ENCODE measurements at places on chromosomes 2 and 18. TPM values are rescaled to one million over a fixed set of nuclear protein-coding genes. Genes with fewer than 3 reads are reported as not detected.

The ACOXL gene
- not detected for polyA plus RNA-seq

The SIX2 gene
- 1.9 TPM for polyA plus RNA-seq

The RAD51AP2 gene
- 0.15 TPM for polyA plus RNA-seq

The STON1 gene
- polyA plus RNA-seq = 2.2 TPM

The CD302 gene
- polyA plus RNA-seq = 5.8 TPM

The CCDC178 gene
- polyA plus RNA-seq = not detected

The DAW1 gene
- polyA plus RNA-seq = 0.43 TPM

The ARHGEF33 gene
- polyA plus RNA-seq = 0.09 TPM

- H3K36me3 ChIP-seq = no peaks in the 10 kb centered on the region
- H3K27ac ChIP-seq = no peak overlapping the region
- no peaks in the 10 kb centered on the region for H3K4me1 ChIP-seq
- DNase-seq = no peak
- H3K4me3 ChIP-seq = no peak overlapping the region
Measured at GRCh38 chr18:62841405-62841804, 126.1 kb downstream of the PHLPP1 start.

- H3K27me3 ChIP-seq = no peaks in the 10 kb centered on the region
- peaks cover 7% of the 10 kb centered on the region for H3K4me1 ChIP-seq
- no peaks in the 10 kb centered on the region for H3K36me3 ChIP-seq
- no peak overlapping the region for H3K4me3 ChIP-seq
- peak overlapping the region; percentile 20 for H3K27ac ChIP-seq
- no peak for DNase-seq
Measured at GRCh38 chr18:22800551-22800951, 132.6 kb upstream of the RBBP8 start.

DNA sequence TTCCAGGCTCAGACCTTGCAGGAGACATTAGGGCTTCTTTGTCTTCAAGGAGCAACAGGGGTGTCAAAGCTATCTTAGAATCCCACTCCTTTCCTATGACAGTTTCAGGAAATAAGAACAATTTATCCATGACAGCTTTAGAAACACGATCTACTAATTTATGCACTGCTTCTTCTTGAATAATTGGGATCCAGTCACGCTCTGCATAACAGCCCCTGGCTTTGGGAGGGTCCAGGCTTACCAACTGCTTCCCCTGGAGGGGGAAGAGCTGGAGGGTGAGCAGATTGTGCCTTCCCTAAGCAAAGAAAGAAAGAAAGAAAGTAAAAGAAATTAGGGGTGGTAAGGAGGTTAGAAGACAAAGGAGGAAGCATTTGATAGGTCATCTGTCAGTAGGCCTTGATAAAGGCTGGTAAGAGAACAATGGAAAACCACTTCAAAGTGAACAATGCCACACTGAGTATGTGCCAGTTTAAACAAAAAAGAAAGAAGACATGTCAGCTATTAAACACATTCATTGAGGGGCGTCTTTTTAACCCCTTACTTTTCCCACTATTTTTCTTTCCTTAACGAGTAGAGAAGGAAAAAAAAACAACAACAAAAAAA is 327.6 kb downstream of the DCC start:
- H3K4me1 ChIP-seq = no peaks in the 10 kb centered on the region
- DNase-seq = no peak
- no peaks in the 10 kb centered on the region for H3K36me3 ChIP-seq
- no peaks in the 10 kb centered on the region for H3K27me3 ChIP-seq
- no peak overlapping the region for H3K4me3 ChIP-seq

DNA sequence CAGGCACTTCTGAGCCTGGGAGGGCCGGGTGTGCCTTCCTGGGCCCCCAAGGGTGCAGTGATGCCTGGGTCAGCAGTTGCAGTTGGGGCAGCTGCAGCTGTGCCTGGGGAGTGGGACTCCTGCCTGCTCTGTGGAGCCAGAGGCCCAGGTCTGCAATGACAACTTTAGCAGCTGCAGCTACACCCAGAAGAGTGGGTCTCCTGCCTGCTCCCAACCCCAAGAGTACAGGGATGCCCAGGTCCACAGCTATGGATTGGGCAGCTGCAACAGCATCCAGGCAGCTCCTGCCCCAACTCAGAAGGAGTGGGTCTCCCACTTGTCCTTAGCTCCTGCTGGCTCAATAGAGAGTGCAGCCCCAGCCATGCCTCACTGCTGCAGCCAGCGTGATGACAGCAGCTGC is 73.0 kb upstream of the ST3GAL5 start:
- no peak for DNase-seq
- H3K4me1 ChIP-seq = peaks cover 7% of the 10 kb centered on the region
- no peak overlapping the region for H3K4me3 ChIP-seq
- H3K27ac ChIP-seq = no peak overlapping the region
- peaks cover 6% of the 10 kb centered on the region for H3K27me3 ChIP-seq

GRCh38 chr18:32310774-32311173 is 120.9 kb downstream of the MEP1B start:
- DNase-seq = no peak
- no peak overlapping the region for H3K4me3 ChIP-seq
- H3K27ac ChIP-seq = no peak overlapping the region

- peak; percentile 47 for DNase-seq
- H3K4me1 ChIP-seq = peaks cover 21% of the 10 kb centered on the region
- no peaks in the 10 kb centered on the region for H3K27me3 ChIP-seq
- no peaks in the 10 kb centered on the region for H3K36me3 ChIP-seq
- no peak overlapping the region for H3K27ac ChIP-seq
Measured at GRCh38 chr2:233053928-233054784, 6.0 kb upstream of the INPP5D start.

DNA sequence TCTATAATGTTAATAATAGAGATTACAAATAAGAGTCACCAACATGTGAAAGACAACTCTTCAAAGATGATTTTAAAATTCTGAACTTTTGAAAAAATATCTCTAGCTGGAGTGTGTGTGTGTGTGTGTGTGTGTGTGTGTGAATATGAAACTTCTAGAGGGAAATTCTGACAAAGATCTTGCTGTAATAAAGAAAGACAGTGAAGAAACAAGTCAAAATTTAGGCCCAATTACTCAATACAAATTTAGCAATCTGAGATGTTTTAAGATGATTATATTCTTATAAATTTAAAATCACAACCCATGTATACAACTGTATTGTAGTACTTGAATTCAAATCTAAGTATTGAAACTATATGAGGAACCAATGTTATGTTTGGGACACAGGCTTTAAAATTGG is 57.2 kb upstream of the UGP2 start:
- no peaks in the 10 kb centered on the region for H3K4me1 ChIP-seq
- H3K27ac ChIP-seq = no peak overlapping the region
- H3K36me3 ChIP-seq = no peaks in the 10 kb centered on the region
- DNase-seq = no peak

DNA sequence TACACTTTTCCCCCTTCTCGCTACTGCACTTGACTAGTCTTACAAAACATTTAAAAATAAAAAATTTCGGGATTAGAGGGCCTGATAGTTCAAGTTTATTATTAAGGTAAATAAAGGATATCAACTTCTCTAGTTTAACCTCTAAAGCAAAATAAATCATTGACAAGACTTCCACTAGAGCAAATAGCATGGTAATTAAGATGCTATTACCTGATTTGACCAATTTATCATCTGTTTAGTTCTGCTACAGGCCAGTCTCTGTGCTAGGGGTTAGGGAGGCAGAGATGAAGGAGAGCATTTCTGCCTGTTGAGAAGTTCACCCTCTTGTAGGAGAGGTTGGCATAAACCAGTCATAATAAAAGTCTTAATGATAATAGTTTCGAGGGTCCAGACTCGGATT is 34.0 kb downstream of the RHOB start:
- no peak for DNase-seq
- H3K27ac ChIP-seq = no peak overlapping the region
- no peaks in the 10 kb centered on the region for H3K36me3 ChIP-seq
- H3K27me3 ChIP-seq = no peaks in the 10 kb centered on the region
- no peak overlapping the region for H3K4me3 ChIP-seq

DNA sequence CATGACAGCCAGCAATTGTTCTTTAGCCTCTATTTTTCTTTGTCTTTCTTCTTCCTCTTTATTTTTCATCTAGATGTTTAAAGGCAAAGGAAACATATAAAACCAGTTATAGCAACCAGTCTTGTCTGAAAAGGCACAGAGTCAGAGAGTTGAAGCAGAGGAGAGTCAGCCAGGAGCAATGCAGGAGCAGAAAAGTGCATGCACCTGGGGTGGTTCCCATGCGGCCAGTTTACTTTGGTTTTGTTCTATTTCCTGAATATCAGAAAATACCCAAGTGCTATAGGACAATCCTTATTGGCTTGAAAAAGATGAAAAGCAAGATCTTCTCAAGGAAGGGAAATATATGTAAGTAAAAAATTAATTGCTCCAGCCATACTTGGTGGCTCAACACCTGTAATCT is 44.9 kb downstream of the CFAP210 start:
- no peaks in the 10 kb centered on the region for H3K4me1 ChIP-seq
- H3K27ac ChIP-seq = no peak overlapping the region
- no peaks in the 10 kb centered on the region for H3K27me3 ChIP-seq
- no peaks in the 10 kb centered on the region for H3K36me3 ChIP-seq
- DNase-seq = no peak
- no peak overlapping the region for H3K4me3 ChIP-seq

DNA sequence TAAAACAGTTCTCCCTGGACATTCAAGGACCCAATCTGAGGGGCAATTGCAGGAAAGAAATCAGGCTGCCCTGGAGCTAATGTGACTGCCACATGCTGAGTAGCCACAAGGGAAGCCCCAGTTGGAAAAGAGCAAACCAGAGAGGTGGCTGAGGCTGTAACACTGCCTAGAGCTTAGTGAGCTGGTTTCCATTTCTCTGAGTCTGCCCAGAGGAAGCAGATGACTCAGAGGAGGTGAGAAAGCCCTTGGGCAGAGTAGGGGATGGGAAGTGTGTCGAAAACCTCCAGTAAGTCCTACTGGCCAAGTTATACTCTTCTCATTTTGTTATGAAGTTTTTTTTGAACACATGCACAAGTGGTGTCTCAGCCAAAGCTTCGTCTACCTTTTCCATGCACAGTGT is 753.0 kb downstream of the CNTNAP5 start:
- no peaks in the 10 kb centered on the region for H3K27me3 ChIP-seq
- no peak for DNase-seq
- H3K4me3 ChIP-seq = no peak overlapping the region
- H3K36me3 ChIP-seq = no peaks in the 10 kb centered on the region
- H3K27ac ChIP-seq = no peak overlapping the region
- H3K4me1 ChIP-seq = no peaks in the 10 kb centered on the region

DNA sequence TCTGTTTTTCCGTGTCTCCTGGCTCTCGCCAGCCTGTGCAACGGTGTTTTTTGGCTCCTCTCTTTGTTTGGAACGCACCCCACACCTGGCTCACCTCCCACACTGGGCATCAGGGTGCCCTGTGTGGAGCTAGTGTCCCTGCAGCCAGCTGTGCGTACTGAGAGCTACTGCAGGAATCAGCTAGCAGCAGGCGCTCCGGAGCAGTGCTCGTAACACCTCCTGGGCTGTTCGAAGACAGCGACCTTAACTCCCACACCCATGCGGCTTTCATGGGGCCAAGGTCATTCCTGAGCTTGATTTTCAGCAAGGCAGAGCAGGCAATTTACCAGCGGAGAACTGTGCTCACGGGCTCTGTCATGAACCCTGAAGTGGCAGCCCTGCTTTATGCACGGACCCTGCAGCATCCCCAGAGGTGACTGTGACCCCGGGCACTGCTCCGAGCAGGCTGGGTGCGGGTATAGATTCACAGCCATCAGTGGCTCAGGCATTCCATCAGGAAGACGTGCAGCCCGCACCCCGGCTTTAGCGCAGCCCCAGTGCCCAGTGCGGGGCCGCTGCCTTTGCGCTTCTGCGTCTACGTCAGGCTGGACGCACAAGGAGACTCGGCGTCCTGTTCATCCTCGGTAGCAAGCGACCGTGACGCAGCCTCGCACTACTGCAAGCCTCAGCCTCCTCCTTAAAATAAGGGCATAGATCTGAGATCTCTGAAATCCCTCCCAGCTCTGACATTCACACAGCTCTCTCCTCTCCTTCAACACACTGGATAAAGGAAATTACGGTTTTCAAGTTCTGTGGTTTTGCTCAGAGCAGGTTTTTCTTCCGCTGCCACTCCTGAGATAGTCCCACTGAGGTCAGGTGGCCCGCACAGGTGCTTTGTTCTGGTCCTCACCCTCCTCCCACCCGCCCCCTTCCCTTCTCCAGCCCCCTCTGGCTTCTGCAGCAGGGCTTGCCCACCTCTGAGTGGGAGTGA is 58.2 kb downstream of the ADI1 start:
- no peaks in the 10 kb centered on the region for H3K36me3 ChIP-seq
- H3K4me3 ChIP-seq = no peak overlapping the region
- peak overlapping the region; percentile 76 for H3K27ac ChIP-seq
- H3K27me3 ChIP-seq = no peaks in the 10 kb centered on the region
- H3K4me1 ChIP-seq = peaks cover 50% of the 10 kb centered on the region

DNA sequence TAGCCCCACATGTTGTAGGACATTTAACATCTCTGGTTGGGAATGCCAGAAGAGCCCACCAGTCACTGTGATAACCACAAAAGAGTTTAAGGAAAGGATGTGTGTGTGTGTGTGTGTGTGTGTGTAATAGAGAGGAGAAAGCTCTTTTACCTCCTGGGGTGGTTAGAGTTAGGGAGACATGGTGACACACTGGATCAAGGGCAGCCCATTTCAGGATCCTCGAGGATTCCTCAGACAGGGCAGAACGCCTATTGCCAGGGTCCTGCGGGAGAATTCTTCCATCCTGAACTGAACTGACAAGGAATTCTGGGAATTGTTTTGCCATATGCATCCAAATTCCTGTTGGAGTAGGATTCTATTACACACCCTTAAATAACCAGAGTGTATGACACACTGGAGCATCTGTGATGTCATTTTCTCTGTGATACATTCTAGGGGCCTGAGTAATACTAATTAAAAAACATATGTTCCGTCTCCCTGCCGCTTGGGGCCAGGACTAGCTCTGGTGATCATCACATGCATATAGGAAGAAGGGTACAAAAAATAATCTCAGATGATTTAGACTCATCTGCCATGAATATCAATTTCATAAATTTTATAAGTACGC is 156.4 kb upstream of the MMADHC start:
- no peak overlapping the region for H3K4me3 ChIP-seq
- H3K4me1 ChIP-seq = peaks cover 5% of the 10 kb centered on the region
- H3K27me3 ChIP-seq = no peaks in the 10 kb centered on the region
- DNase-seq = no peak
- H3K36me3 ChIP-seq = no peaks in the 10 kb centered on the region
- H3K27ac ChIP-seq = no peak overlapping the region

DNA sequence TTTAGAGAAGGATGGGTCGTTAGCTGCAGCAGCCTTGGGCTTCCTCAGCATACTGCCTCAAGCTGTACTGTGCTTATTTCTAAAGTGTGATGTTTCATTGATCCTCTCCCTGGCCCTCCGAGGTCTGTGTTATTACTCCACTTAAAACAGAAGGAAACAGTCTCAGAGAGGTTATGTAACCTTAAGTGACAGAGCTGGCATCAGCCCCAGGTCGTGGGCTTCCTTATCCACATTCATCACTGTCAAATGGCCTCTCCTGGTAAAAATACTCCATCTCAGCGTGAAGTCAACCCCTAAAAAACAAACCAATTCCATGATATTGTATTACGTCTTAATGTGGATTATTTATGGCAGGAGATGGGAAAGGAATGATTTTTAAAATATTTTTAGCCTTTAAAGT is 153.3 kb upstream of the NOSTRIN start:
- H3K27me3 ChIP-seq = no peaks in the 10 kb centered on the region
- H3K4me3 ChIP-seq = no peak overlapping the region
- H3K27ac ChIP-seq = peak overlapping the region; percentile 26
- DNase-seq = peak; percentile 23
- H3K36me3 ChIP-seq = no peaks in the 10 kb centered on the region

Measured in heart right ventricle (tissue), 16 donors.